HEK293T (cell line): ENCODE measurements at places on chromosomes 4 and X.

DNA sequence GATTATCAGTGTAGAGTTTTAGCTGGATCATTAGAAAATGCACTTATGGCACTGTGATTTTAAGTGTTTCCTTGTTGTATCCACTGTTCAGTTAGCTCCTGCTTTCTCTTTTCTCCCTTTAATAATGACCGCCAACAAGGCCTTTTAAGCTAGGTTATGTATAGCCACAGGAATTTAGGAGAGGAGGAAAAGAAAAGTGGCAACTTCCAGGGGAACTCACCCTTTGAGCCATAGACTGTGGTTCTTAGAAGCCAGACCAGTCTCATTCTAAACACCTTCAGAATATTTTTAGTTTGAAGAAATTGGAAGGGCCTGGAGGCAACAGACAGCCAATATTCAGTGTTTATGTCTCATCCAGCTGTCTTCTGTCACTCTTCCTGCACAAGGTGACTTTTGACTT is 6.1 kb downstream of the FGF2 start:
- no peak for DNase-seq

DNA sequence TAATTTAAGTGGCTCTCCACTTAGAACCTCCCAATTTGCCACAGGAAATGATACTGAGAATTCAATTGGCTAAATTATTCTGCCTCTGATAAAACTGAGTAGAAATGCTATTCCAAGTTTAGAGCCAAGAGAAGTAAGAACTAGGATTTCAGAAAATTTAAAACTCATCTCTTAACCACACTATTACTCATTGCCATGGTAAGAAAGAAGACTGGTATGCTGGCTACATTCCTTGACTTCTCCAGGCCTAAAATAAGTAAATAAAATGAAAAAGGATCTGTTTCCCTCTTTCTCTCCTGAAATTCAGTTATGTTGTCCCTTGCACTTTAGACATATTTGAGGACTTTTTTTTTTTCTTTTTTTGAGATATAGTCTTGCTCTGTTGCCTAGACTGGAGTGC is 23.3 kb downstream of the ZNF280C start:
- no peak for DNase-seq

GRCh38 chrX:76977452-76977851 is 469.7 kb upstream of the FGF16 start:
- no peak for DNase-seq

DNA sequence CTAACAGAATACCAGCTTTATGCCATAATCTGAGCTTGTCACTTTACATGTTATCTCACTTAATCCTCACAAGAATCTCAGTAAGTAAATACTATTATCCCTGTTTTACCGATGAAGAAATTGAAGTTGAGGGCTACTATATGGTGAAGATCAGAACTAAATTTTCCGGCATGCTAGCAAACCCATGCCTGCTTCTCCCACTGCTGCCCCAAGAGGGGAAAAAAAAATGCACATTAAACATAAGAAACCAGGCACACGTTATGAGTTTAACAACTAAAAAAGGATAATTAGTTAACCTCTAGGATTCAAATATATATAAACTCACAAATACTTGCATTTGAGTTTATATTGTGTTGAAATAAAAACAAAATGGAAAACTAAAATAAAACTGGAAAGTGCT is 10.8 kb downstream of the SLC10A7 start:
- DNase-seq, result peak; percentile 14

GRCh38 chr4:20288846-20289512 is 37.3 kb downstream of the SLIT2 start:
- DNase-seq, result no peak
